Thyroid gland (tissue), 4 donors: ENCODE measurements at places on chromosomes 3 and 15. TPM values are rescaled to one million over a fixed set of nuclear protein-coding genes. Genes with fewer than 3 reads are reported as not detected.

- no peak overlapping the region for H3K27ac ChIP-seq
- H3K27me3 ChIP-seq, result no peaks in the 10 kb centered on the region
- H3K4me3 ChIP-seq, result no peak overlapping the region
- no peaks in the 10 kb centered on the region for H3K36me3 ChIP-seq
Observed at GRCh38 chr3:132321304-132321703, 4.1 kb downstream of the ACP3 start.

DNA sequence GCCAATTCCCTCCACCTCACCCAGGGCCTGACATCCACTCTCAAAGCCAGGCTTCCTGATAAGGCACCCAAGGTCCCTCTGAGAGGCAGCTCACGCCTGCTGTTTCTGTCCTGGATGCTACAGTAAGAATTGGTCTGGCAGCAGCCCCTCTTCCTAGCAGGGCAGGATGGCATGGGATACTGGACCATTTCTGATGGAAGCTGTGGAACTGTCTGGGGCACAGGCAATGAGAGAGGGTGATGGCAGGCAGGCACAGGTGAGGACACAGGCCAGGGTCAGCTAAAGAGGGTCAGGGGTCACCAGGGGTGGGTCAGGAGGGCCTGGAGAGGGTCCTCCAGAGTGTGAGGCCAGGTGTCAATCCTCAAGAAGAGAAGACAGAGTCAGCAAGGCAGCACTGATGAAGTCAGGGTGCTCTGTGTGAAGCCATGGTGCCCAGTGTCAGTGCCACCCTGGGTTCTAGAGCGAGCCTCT, 41.9 kb upstream of the SLC41A3 start:
- no peak overlapping the region for H3K4me3 ChIP-seq
- no peak for DNase-seq
- H3K27me3 ChIP-seq, result no peaks in the 10 kb centered on the region
- no peak overlapping the region for H3K27ac ChIP-seq
- H3K36me3 ChIP-seq, result no peaks in the 10 kb centered on the region
- no peaks in the 10 kb centered on the region for H3K4me1 ChIP-seq

The ERICH6 gene
- total RNA-seq, result 0.11 TPM

- DNase-seq, result peak; percentile 20
- H3K36me3 ChIP-seq, result no peaks in the 10 kb centered on the region
- no peaks in the 10 kb centered on the region for H3K4me1 ChIP-seq
- H3K27ac ChIP-seq, result no peak overlapping the region
Observed at GRCh38 chr3:30751610-30752299, 142.7 kb downstream of the GADL1 start.

The CHRFAM7A gene
- 32.4 TPM for total RNA-seq

The ULK3 gene
- total RNA-seq, result 91.1 TPM

GRCh38 chr3:48694610-48695392, 9.1 kb upstream of the NCKIPSD start:
- DNase-seq, result peak; percentile 61
- no peaks in the 10 kb centered on the region for H3K4me1 ChIP-seq
- no peaks in the 10 kb centered on the region for H3K27me3 ChIP-seq

GRCh38 chr15:49088996-49089395, 42.8 kb upstream of the SECISBP2L start:
- no peaks in the 10 kb centered on the region for H3K27me3 ChIP-seq
- H3K27ac ChIP-seq, result no peak overlapping the region

DNA sequence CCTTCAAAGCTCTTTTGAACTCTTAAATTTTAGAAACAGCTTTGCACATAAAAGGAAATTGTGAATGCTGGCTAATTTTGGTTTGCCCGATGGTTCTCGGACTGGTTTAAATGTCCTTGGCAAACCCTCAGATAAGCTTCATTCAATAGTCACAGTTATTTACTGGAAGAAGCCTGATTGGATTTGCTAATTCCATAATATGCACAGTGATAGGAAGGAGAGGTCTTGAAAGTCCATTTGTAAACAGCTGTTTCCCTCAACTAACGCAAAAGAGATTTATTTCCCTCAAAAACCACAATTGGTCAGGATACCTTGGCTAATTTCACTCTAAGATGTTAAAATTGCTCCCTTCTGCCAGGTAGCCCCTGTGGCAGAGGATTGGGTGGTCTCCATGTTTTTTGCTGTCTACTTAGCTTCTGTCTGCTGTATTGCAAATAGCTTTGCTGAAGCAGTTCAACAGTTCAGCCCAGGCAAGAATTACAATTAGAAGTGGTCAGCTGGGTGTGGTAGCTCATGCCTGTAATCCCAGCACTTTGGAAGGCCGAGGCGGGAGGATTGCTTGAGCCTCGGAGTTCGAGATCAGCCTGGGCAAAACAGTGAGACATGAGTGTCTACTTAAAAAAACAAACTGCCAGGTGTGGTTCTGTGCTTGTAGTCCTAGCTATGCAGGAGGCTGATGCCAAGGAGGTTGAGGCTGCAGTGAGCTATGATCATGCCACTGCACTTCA, 30.6 kb upstream of the PROK2 start:
- H3K27me3 ChIP-seq, result no peaks in the 10 kb centered on the region
- no peak overlapping the region for H3K27ac ChIP-seq
- no peak overlapping the region for H3K4me3 ChIP-seq
- H3K4me1 ChIP-seq, result no peaks in the 10 kb centered on the region

DNA sequence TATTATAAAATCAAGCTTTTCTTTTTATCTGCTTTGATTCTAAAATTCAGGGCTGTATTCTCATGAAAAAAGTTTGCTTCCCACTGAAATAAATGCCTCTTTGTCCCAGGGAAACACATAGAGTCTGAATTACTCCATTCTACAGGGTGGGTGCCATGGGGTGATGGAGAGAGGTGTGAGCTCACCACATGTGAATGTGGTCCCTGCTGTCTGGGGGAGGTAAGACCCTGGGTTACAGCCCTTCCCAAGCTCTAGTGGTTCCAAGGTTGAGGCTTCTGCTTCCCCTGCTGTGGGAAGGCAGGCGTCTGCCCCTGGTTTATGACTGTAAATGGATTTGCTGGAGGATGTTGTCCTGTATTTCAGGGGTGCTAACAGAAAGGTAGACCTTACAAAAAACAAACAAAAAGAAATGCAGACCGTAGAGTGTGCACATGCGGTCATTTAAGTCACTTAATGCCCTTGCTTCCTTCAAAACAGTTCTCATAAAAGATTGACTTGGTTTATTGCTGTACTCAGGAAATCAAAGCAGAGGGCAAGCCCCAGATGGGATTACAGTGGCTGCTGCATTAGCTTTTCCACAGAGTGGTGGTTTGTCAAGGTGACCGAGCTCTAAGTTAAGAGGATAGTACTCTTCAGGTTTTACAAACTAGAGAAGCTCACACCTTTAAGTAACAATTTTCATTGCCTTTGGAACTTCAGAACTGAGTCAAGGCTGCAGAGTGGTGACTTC, 49.2 kb downstream of the CTDSPL start:
- H3K27me3 ChIP-seq, result no peaks in the 10 kb centered on the region
- DNase-seq, result no peak
- peaks cover 4% of the 10 kb centered on the region for H3K4me1 ChIP-seq
- H3K27ac ChIP-seq, result no peak overlapping the region
- no peak overlapping the region for H3K4me3 ChIP-seq

GRCh38 chr15:55884223-55884622, 109.2 kb downstream of the NEDD4 start:
- peaks cover 14% of the 10 kb centered on the region for H3K4me1 ChIP-seq
- H3K4me3 ChIP-seq, result no peak overlapping the region
- no peaks in the 10 kb centered on the region for H3K27me3 ChIP-seq
- DNase-seq, result no peak
- no peaks in the 10 kb centered on the region for H3K36me3 ChIP-seq

The GOLGA6D gene
- not detected for total RNA-seq

DNA sequence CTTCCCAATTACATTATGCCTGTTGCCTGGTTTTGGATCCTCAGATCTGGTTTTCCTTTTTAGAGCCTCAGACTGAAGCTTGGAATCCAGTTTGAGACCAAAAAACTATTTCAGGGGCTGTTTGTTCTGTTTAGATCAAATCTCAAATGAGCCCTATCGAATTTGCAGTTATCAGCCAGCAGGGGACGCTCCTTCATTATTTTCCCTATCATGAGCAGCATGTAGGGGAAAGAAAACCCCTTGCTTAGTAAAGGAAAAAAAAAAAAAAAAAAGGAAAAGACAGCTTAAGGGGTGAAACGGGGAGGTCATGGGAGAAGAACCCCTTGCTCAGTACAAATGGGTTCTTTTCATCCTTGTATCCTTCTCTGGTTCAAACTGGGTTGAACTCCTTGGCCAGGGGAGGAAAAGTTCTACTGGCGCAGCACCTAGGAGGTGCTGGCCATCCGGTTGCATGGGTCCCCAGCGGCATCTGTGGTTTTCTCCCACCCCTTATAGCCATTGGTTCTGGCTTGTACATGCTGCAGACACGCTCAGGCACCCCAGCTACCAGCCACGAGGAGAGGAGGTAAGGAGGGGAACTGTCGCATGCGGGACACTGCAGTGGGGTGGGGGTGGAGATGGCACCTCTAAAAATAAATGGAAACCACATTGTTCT, 1375.1 kb upstream of the ALCAM start:
- no peak for DNase-seq
- no peaks in the 10 kb centered on the region for H3K27me3 ChIP-seq

DNA sequence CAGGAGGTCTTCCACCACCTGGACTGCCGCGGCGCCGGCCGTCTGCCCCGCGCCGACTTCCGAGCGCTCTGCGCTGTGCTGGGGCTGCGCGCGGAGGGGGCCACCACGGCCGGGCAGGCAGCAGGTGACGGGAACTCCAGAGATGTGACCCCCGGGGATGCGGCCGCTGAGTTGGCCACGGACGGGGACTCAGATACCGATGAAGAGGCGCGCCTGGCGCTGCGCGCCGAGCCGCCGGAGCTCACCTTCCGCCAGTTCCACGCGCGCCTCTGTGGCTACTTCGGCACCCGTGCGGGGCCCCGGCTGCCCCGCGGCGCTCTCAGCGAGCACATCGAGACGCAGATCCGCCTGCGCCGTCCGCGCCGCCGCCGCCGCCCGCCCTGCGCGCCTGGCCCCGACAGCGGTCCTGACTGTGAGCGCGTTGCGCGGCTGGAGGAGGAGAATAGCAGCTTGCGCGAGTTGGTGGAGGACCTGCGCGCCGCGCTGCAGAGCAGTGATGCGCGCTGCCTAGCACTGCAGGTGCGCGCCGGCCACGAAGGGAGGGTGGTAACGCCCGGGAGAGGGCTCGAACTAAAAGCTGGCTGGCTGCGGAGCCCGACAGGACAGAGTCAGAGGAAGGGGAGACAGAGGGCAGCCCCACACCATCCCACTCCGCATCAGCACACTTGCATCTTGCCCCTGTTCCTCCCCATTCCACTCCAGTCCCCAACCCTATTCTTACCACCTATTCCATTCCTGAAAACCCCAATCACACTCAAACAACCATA, 885 bp downstream of the EFCC1 start:
- DNase-seq, result no peak
- no peaks in the 10 kb centered on the region for H3K27me3 ChIP-seq
- H3K4me3 ChIP-seq, result peak overlapping the region; percentile 35
- H3K4me1 ChIP-seq, result peaks cover 41% of the 10 kb centered on the region
- H3K36me3 ChIP-seq, result no peaks in the 10 kb centered on the region
- peak overlapping the region; percentile 85 for H3K27ac ChIP-seq

- no peak overlapping the region for H3K27ac ChIP-seq
- no peak overlapping the region for H3K4me3 ChIP-seq
- DNase-seq, result no peak
- no peaks in the 10 kb centered on the region for H3K27me3 ChIP-seq
- peaks cover 3% of the 10 kb centered on the region for H3K4me1 ChIP-seq
Observed at GRCh38 chr15:55239440-55240124, 42.8 kb upstream of the RSL24D1 start.

DNA sequence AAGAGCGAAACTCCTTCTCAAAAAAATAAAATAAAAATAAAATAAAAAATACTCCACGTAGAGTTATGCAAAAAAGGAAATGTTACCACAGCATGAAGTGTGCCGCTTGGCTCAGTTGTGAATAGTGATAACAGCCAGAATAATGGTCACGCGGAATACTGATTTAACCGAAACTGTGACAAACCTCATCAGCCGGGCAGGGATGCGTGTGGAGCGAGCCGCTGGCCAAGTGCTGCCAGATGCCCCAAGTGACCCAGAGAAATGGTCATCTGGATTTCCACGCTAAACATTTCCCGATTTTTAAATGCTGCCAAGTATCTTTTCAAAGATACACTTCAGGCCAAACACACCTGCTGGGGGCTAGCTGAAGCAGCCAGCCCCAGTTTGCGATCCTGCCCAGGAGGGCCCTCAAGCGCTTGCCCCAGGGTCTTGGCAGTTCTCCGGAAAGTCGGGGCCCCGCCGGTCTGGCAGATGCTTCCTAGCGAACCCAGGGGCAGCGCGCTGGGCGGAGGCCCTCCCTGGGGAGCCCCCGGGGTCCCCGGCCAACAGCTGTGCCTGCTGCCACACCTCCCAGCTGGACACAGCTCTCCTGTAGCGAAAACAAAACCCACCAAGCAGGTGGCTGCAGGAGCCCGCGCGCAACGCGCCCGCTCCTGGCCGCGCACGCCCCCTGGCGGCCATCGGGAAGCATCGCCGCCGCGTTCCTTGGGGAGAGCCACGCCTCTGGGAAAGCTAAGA, 35.1 kb downstream of the CMTM6 start:
- H3K36me3 ChIP-seq, result no peaks in the 10 kb centered on the region
- H3K27me3 ChIP-seq, result no peaks in the 10 kb centered on the region
- H3K4me1 ChIP-seq, result peaks cover 9% of the 10 kb centered on the region
- peak overlapping the region; percentile 34 for H3K27ac ChIP-seq
- DNase-seq, result peak; percentile 83
- H3K4me3 ChIP-seq, result peak overlapping the region; percentile 31

GRCh38 chr3:45754461-45754860, 41.9 kb downstream of the SLC6A20 start:
- H3K4me3 ChIP-seq, result no peak overlapping the region
- H3K4me1 ChIP-seq, result no peaks in the 10 kb centered on the region
- H3K27ac ChIP-seq, result no peak overlapping the region
- no peaks in the 10 kb centered on the region for H3K27me3 ChIP-seq
- H3K36me3 ChIP-seq, result no peaks in the 10 kb centered on the region

DNA sequence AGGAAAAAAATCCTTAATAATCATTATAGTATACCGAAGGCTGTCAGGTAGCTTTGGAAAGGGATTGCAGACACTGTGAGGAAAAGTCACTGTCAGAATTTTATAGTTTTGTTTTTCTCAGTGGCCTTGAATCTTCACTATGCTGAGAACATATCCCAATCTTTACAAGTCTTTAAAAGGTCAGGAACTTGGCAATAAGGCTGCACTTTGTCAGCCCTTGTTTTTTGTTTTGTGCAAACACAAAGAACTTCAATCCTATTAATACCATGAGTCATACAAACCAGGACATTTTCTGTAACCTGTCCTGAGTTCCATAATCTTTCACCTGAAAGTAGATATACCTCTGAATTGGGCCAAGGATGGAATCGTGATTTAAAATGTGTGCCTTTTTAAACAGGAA, 45.6 kb upstream of the PIK3R4 start:
- H3K27me3 ChIP-seq, result no peaks in the 10 kb centered on the region
- H3K4me1 ChIP-seq, result no peaks in the 10 kb centered on the region
- H3K27ac ChIP-seq, result no peak overlapping the region
- no peak for DNase-seq
- no peak overlapping the region for H3K4me3 ChIP-seq

The MAGI1 gene
- total RNA-seq, result 123 TPM

The RBMS3 gene
- 142 TPM for total RNA-seq
